Stimulated activated CD4-positive, alpha-beta T cell treated with anti-CD3 and anti-CD28 coated beads, Interleukin-1b, Interleukin-23, amount 100 ng/mL, for 48 hours (primary cell): ENCODE measurements at places on chromosomes 6 and 20.

GRCh38 chr6:54706391-54706790 lies 140.2 kb upstream of the FAM83B start:
- no peak for DNase-seq

DNA sequence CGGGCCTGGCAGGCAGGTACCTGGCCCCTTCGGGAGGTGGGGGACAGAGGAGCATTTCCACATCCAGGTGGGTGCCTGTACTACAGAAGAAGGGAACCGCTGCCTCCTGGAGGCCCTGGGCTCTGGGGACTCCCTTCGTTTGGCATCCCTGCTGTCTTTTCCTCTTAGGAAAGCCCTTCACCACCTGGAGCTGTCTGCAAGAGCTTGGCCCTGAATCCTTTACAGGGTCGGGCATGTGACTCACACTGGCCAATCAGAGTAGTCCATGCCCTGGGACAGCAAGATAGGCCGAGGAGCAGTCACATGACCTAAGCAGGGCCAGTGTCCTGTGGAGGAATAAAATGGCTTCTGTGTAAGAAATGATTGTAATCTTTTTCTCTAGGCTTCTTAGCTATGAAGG lies 224.9 kb downstream of the ANKRD60 start:
- no peak for DNase-seq

GRCh38 chr6:35610830-35611229 lies 77.9 kb downstream of the FKBP5 start:
- no peak for DNase-seq

DNA sequence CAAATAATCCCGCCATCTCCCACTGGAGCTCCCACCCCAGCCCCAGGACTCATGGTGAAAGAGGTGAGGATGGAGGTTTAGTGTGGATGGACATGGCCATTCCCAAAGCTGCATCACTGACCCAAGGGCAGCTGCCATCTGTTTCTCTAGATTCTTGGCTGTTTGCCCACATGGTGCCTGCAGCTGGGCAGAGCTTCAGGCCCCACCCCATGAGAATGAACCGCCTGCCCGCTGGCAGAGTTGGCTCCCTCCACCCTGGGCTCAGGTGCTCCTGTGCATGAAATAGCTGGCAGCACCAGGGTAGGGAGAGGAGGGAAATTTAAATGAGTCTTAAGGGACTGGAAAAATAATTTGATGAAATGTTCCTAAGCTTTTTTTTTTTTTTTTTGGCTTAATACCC lies 17.4 kb downstream of the SCML4 start:
- DNase-seq, result no peak

DNA sequence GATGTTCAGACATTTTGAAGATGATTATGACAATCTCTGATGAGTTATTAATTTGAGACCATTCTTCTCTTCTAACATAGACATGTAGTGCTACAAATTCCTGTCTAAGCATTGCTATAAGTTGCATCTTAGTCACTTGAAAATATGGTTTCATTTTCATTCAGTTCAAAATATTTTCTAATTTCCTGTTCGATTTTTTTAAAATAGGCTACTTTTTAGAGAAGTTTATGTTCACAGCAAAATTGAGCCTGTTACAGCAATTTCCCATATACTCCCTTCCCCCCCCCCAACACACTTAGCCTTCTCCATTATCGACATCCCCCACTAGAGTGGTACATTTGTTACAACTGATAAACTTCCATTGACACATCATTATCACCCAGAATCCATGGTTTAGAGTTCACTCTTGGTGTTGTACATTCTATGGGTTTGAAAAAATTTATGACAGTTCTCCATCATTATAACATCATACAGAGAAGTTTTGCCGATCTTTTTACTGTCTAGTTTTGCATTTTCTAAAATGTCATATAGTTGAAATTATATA lies 31.2 kb downstream of the PLAGL1 start:
- no peak for DNase-seq

GRCh38 chr6:39543095-39543494 lies 182.1 kb downstream of the KIF6 start:
- DNase-seq, result no peak

GRCh38 chr20:36717657-36718056 lies 28.2 kb downstream of the NDRG3 start:
- no peak for DNase-seq

GRCh38 chr20:51665543-51666118 lies 102.6 kb downstream of the ATP9A start:
- no peak for DNase-seq

- DNase-seq, result no peak
Observed at GRCh38 chr6:28135393-28135792, 6.3 kb upstream of the ZKSCAN8 start.

DNA sequence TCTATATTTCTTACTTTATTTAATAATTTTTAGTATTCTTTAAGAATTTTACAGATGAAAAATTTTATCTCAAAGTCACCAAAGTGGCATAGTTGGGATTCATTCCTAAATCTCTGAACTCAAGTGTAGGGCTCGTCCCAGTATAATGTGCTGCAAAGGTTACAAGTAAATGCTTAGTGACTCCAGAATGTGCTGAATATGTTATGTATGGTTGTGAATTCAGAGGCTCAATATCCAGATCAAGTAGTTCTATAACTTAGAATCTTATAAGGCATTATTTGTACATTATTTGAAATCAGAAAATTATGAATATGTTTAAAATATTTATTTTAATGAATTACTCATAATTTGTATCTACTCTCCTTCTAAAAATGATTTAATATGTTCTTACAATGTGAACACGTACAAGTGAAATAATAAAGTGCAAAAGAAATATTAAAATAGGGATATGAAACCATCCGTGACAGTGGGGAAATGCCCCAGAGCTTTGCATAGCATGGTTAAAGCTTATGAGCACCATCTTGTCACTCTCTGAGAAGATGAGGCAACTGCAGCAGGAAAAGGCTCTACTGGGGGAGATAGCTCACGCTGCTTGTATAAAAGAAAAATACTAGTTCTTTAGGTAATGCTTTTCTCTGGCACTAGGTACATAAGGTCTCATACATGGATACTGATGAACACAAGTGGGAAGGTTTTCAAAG lies 259.0 kb downstream of the FOXC1 start:
- DNase-seq, result no peak

GRCh38 chr6:109978174-109979032 lies at the start of gene GPR6:
TSS of gene GPR6 (plus strand) at chr6:109978311. CDS start at chr6:109979113, 802 bp downstream.
- DNase-seq, result peak; percentile 34

DNA sequence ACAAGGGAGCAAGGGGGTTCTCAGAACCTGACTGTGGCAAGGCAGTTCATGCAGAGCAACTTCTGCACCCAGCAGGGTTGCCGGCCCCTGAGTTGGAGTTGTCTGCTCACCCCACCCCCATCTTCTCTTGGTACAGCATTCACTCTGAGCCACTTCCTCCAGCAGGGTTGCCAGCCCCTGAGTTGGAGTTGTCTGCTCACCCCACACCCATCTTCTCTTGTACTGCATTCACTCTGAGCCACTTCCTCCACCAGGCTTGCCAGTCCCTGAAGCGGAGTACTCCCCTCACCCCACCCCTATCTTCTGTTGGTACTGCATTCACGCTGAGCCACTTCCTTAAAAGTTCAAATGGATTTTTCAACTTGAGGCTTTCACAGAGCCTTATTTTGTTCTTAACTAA lies 79.7 kb upstream of the SYNDIG1 start:
- peak; percentile 25 for DNase-seq

GRCh38 chr20:53622247-53623133 lies 28.9 kb upstream of the ZNF217 start:
- DNase-seq, result no peak

DNA sequence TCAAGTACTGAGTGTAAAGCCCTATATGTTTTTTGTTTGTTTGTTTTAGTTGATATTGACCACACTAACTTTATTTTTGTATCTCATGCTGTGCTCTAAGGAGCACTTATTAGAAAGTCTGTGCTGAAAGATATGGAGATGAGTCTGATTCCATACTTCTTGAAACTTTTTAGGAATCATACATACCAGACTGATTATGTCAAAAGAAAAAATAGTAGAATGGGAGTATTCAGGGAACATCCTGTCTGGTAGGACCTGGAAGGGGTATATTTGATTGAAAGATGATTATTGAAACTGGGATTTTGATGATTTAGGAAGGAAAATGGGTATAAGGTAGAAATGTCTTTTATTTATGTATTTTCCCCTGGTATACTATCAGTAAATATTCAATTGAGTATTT lies 111.4 kb downstream of the QKI start:
- no peak for DNase-seq

DNA sequence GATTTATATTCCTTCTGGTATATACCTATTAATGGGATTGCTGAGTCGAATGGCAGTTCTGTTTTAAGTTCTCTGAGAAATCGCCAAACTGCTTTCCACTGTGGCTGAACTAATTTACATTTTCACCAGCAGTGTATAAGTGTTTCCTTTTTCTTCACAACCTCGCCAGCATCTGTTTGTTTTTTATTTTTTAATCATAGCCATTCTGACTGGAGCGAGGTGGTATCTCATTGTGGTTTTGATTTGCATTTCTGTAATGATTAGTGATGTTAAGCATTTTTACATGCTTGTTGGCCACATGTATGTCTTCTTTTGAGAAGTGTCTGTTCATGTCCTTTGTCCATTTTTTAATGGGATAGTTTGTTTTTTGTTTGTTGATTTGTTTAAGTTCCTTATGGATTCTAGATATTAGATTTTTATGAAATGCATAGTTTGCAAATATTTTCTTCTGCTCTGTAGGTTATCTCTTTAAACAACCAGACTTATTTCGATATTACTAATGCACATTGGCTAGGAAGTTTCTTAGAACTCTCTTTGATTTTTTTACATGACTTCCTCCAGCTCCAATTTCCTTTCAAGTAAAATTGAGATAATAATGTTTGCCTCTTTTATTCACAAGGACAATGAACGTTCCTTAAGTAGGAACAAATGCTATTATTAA lies 12.2 kb upstream of the VNN1 start:
- DNase-seq, result no peak

DNA sequence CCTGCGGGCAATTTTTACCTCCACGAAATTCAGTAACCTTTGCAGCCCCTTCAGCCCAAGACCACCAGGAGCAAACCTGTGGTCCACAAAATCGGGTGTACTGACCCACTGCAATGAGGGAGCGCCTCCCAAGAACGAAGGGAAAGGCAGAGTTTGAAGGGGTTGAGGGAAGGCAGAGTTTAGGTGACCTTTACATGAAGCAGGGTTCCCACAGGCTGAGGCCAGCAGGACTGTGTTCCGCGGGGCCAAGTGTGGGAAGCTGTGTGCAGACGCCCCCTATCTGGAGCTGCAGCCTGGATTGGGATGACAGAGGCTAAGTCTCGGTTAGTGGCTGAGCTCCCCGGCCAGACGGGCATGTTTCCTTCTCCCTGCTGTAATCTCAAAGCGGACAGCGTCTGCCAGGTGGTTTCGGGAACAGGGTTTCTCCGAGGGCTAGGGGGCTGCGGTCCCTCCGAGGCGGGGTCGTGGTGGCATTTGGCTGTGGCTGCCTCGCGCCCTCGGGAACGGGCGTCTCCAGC lies 826 bp upstream of the PYGB start:
- DNase-seq, result no peak

DNA sequence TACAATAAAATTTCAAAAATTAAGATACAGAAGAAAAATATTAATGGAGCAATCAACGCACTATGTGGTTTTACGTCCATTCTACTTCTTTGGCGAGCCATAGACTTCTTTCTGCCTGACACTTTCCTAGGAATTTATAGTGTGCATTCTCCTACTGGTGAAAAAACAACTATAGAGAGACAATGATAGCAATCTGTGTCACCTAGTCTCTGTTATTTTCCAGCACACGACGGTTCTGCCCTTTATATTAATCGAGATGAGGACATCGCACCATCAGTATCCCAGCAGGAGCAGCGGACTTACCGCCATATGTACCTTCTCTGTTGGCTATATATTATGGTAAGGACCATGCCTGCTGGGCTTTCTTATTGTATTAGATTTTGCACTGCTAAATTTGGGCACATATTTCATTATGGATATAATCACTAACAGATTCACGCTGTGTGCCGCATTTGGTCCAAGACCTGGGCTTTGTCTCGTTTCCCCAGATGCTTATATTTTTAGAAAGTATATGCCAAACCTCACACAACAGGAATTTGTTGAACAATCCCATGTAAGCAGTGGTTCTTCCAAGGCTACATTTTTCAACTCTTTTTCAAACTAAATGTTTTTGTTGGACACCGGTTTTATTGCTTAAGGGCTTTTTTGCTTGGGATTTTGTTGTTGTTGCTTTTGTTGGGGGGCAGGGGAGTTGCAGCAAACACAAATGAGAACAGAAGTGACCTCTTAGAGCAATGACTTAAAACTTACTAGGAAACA lies 166.4 kb downstream of the ADAT2 start:
- DNase-seq, result no peak
